ENCODE measurements at places on chromosomes 6 and 20. TPM values are rescaled to one million over a fixed set of nuclear protein-coding genes. Genes with fewer than 3 reads are reported as not detected.

DNA sequence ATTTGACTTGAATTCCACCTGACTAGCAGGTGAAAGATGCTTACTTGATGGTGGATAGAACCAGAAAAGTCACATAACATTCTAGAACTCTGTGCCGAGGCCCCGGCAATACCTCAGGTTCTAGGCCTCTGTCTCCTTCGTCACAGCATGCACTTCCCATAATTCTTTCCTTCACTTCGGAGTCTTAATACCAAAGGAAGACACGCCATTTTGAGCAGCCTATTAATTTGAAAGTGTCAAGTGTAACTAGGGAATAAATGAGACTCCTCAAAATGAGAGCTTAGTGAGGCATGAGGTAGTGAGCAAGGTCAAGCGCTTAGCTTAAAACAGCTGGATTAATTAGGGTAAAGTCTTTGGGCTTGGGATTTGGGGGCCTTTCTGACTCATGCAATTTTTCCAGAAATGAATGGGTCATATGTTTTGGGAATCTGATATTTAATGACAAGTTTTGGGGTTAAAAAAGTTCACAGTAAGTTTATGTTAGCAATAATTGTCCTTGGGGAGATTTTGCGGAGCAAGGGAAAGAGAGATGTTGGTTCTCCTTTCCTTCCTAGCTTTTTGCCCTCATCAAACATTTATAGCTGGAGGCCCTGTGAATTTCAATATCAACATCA lies 29.1 kb upstream of the SGK1 start:
- no peak for DNase-seq

The MMP24OS gene
- total RNA-seq = 11.9 TPM

- no peak for DNase-seq
Observed at GRCh38 chr6:54427396-54427937, 119.2 kb downstream of the TINAG start.

The UNC93A gene
- not detected for total RNA-seq

The MYL9 gene
- total RNA-seq = 558 TPM

Measured in right atrium auricular region (tissue), 2 donors.